ENCODE measurements at places on chromosomes 7 and 10.
A peak's percentile ranks its signal among the peaks of the same experiment; 100 is the strongest.

- no peak for DNase-seq
Measured at GRCh38 chr10:51788273-51788672, 88.9 kb upstream of the CSTF2T start.

DNA sequence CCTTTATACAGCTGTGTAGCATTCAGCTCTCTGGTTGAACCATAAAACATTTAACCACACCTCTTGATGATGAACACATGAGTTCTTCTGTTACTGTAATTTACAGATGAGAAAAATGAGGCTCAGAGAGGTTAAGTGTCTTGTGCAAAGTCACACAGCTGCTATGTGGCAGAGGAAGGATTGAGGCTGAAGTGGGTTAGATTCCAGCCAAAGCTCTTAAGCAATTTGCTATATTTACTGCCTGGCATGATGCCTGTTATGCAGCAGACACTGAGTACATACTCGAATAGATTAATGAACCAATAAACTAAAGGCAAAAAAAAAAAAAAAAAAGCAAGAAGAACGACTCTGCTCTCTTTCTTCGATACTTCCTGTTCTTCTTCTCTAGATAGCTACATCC lies 35.7 kb downstream of the GFRA1 start:
- DNase-seq: no peak

GRCh38 chr10:34135515-34135914 lies 679.6 kb downstream of the PARD3 start:
- no peak for DNase-seq

- DNase-seq: no peak
Measured at GRCh38 chr10:60367901-60368300, 21.8 kb downstream of the ANK3 start.

GRCh38 chr7:81170291-81170690 lies 251.4 kb upstream of the SEMA3C start:
- DNase-seq: no peak

- DNase-seq: no peak
Measured at GRCh38 chr10:53463539-53463938, 691.0 kb upstream of the MBL2 start.

- peak; percentile 7 for DNase-seq
Measured at GRCh38 chr7:50274361-50274760, 30.2 kb upstream of the IKZF1 start.

DNA sequence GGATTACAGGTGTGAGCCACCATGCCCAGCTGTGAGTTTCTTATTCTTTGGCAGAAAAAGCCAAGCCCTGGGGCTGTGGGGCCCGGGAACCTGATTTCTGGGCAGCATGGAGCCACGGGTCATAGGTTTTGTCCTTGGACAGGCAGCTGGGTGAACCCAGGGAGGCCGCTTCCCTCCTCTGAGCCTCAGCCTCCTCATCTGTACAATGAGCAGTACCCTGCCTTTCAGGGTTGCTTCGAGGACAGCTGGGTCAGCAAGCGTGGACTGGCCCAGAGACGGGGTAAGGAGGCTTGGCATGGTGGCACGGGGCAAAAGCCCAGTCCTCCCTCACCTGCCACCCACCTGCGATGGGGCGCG lies 84.1 kb upstream of the GNA12 start:
- DNase-seq: no peak

DNA sequence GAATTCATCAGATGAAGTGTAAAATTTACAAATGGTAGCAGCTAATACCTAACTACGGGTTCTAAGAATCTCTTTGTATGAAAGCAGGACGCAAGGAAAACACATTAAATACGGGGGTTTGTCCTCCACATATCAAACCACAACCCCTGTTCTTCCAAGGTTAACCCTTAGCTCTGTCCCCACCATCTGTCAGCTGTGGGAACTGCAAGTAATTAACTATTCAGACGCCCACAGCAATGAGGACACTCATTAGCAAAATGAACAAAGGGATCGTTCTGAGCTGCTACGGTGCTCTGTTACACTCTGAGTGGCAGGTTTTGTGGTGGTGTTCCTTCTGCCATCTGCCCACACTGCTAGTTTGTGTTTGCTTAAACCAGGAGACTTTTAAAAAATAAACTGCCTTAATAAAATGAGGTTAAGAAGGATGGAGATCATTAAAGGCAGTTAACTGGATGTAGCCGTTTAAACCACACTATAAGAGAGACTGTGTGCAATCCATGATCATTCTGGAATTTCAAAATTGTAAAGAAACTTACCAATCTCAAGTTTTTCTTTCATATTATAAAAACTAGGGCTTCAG lies 51.4 kb downstream of the C10orf67 start:
- DNase-seq: no peak

DNA sequence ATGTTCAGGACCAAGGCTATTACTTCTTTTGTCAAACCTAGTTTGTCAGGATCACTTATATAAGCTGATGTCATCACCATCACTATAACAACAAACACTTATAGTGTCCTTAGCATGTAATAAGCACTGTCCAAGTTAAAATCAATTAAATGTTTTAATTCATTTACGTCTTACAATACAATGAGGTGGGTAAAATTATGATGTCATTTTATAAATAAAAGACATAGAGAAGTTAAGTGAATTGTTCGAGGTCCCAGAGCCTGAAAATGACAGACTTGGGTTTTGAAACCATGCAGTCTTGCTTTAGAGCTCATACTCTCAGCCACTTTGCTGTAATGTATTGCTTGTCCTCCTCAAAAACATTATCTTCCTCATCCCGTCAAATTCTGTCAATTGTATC lies 48.3 kb downstream of the SLC13A1 start:
- DNase-seq: no peak

DNA sequence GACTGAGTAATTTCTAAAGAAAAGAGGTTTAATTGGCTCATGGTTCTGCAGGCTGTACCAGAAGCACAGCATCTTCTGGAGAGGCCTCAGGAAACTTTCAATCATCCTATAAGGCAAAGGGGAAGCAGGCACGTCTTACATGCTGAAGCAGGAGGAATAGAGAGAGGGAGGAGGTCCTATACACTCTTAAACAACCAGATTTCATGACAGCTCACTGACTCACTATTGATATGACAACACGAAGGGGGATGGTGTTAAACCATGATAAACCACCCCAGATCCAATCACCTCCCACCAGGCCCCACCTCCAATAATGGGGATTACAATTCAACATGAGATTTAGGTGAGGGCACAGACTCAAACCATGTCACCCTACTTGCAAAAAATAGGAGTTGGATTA lies 201.5 kb downstream of the CDK14 start:
- no peak for DNase-seq

DNA sequence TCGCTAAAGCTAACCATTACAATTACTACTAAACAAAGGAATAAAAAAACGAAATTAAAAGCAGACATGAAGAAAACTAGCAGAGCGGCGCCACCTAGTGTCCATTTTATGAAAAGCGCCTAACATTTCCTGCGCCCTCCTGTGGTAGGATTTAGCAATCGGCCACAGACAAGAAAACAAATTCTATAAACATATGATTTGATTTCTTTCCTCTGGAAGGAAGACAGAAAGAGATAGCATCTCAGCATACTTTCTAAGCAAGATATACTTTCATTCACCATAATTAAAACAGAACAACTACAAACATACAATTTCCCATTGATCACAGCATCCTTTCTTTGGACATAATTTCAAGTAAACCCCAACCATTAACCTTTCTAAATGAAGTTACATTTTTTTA lies 337.7 kb upstream of the NPVF start:
- no peak for DNase-seq

- no peak for DNase-seq
Measured at GRCh38 chr10:120285408-120285807, 171.6 kb upstream of the PLPP4 start.

GRCh38 chr7:97011536-97012364 lies 6.4 kb downstream of the DLX6 start:
- DNase-seq: no peak

DNA sequence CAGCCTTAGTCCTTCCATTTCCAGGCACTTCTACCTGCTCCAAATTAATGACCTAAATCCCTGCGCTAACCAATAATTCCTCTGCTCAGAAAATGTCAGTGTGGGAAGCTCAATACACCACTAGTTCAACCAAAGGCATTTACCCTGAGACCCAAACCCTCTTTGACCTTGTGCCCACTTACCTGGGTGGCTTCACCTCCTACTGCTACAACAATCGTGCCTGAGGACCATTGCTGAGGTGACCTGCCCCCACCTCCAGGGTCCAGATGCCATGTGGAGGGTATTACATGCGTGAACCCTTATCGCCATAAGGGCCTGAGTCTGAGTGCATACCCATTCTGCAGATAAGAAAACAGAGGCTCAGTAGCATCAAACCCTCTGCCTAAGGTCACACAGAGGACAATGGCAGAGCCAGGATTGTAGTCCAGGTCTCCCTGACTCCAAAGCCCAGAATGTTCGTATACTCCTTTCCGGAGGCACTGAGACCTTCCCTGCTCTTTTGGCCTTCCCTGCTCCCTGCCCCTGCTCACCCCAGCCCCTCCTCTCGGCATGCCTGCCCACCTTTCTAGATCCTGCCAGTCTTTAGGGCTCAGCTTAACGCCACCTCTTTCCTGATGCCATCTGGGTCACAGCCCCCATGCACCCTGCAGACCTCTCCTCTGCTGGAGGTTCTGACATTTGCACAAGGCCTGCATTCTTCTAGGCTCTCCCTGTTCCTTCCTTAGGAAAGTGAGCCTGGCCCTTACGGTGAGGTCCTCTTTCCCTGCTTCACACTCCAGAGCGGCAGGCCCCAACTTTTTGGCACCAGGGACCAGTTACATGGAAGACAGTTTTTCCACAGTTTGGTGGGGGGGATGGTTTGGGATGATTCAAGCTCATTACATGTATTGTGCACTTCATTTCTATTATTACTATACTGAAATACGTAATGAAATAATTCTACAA lies 94.9 kb downstream of the CHST15 start:
- no peak for DNase-seq

- no peak for DNase-seq
Measured at GRCh38 chr7:36486336-36486735, 96.7 kb downstream of the ANLN start.

DNA sequence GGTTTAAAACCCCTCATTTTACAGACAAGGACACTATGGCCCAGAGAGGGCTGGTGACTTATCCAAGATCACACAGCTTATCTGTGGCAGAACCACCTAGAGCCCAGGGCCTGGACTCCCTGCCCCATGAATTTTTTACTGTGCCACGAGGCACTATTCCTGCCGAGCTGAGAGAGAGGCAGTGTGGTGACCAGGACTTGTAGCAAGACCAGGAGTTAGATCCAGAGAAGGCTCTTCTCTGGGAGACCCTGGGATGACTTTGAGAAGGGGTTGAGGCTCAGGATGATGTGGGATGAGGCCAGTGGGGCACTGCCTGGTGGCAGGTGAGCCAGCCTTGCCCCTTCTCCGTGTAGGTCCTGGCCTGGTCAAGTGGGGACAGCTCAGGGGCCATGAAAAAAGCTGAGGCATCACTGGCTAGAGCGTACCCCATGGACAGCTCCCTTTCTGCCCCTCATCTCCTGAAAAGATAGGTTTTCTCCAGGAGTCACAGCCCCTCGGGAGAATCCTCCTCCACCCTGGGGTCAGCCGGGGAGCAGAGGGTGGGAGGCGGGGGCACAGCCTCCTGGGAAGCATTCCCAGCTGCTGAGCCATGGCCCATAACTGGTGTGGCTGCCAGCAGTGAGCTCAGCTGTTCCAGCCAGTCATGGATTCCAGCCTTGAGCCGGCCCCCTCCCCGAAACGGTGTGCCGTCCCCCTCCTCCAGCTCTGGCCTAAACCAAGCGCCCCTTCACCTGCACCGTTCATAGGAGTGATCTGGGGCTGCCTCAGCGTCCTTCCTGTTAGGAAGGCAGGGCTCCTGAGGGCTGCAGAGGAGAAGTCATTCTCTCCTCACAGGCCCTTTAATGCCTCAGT lies 5.8 kb downstream of the FLNC start:
- DNase-seq: no peak

DNA sequence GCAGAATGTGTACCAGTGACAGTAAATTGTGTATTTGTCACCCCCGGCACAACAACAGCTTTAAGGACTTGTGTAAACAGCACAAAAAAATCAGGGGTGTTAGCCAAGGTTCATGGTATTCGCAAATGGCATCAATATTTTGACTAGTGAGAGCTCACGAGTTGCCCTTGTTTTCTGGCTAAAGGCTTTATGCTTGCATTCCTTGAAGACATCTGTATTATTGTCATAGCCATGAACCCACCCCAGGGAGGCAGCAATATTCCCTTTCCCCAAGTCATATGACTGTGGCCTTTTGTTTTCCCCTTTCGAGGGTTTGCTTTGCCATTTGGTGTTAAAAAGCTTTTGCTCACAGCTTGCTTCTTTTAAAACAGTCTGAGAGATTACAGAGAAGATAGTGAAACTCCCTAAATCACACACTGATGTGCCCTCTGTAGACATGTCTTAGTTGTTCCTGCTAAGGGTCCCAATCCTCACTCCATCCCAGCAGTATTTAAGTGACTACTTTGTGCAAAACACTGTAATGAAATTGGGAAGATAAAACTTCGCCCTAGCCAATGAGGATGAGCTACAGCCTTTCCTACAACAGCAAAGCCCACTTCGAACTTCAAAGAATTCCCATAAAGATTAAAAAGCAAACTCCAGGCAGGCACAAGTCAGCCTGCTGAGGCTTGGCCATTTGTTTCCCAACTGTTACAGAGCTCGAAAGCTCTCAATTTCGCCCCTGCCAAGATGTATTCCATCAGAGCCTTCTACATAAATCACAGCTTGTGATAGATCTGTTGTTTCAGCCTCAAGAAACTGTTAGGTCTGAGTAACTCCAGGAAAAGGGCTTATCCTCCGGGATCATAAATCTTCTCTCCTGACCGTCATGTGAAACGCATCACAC lies 172.3 kb downstream of the ADAM12 start:
- DNase-seq: no peak

All from upper lobe of left lung (tissue), 6 donors.